Naive thymus-derived CD8-positive, alpha-beta T cell (primary cell): ENCODE measurements at places on chromosomes 16 and 17. TPM values are rescaled to one million over a fixed set of nuclear protein-coding genes. Genes with fewer than 3 reads are reported as not detected.

The MBTPS1 gene
- total RNA-seq, result 150 TPM

The CPHXL2 gene
- total RNA-seq, result not detected

The CCDC200 gene
- 1.4 TPM for total RNA-seq

The KRT9 gene
- not detected for total RNA-seq

The TP53TG3B gene
- not detected for total RNA-seq

The PIRT gene
- total RNA-seq, result not detected

The KRTAP4-3 gene
- not detected for total RNA-seq

The WNT9B gene
- not detected for total RNA-seq

The MVP gene
- total RNA-seq, result 132 TPM

The C17orf67 gene
- total RNA-seq, result 8.0 TPM

The CAVIN1 gene
- not detected for total RNA-seq

The VAT1 gene
- 36.7 TPM for total RNA-seq

The CHST4 gene
- not detected for total RNA-seq

The ASGR1 gene
- 0.68 TPM for total RNA-seq

The ZCCHC14 gene
- 33.8 TPM for total RNA-seq

The DLX4 gene
- 1.4 TPM for total RNA-seq

The GRB2 gene
- 143 TPM for total RNA-seq

The EMP2 gene
- total RNA-seq, result not detected

The CSH2 gene
- not detected for total RNA-seq

The CA4 gene
- not detected for total RNA-seq

The NPIPA8 gene
- total RNA-seq, result 37.5 TPM

The ATAD5 gene
- total RNA-seq, result 5.6 TPM

The SGSM2 gene
- 179 TPM for total RNA-seq

The CACNA1H gene
- 2.3 TPM for total RNA-seq

The OR1E1 gene
- not detected for total RNA-seq
